Lung (tissue), 17 donors: ENCODE measurements at places on chromosomes 6 and 20.

DNA sequence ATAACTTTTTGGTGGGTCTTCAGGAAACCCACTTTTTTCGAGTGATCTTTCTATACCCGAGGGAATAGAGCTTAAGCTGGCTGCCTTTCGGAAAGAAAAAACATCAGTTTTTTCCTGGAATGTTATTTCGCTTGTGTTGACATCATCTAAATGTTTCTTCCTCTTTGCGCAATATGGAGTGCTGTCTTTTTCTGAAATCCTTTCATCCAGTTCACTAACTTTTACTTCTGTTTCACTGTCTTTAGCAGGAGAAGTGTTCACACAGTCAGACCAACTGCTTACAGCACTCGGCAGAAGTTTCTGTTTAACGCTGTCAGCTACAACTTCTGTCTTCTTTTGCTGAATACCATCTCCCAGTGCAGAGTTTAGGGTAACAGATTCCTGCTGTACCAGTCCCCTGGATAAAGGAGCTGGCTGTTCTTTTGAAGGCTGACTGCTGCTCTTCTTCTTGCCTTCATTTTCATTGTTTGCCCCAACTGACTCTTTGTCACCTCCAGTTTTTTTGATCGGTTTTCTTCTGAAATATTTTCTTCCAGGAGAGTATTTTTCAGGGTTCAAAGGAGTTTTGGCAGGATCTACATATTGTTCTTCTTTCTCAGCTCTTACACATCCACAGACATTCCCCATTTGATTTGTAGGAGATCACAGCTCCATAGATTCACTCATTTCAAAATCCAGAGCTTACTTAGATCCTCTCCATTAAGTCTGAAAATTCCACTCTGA lies 50.0 kb upstream of the DST start:
- peak; percentile 91 for DNase-seq

- DNase-seq = no peak
Measured at GRCh38 chr20:25408170-25408547, 686 bp downstream of the GINS1 start.

DNA sequence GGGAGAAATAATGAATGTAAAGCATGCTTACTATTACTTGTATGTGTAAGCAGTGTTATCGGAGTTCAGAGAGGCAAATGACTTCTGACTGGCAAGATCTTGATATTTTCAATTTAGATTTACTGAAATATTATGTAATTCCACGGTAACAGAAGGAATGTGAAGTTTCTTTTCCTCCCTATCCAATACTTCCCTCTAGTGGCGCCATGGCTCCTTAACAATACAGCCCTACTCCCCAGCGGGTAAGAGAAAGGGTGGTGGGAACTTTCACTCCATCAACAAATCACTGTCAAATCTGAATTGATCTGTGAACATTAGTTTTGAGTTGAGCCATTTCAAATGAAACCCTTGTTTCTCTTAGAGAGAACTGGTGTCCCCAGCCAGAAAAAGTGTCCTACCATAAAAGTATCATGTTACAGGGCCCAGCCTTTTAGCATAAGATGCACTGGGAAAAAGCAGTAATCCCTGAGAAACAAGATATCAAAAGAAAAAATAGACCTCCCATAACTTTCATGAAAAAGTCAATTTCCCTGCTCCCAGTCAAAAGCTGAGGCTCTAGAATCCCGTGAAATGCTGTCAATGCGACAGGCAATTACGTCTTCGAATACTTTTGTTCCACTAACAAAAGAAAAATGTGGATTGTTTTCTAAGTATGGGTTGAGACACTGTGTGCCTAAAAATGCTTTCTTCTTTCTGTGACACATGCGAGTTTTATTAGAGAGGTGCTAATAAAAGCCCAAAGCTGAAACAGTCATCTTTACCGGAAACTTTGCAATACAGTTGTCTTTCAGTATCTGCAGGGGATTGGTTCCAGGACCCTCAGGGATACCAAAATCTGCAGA lies 12.9 kb downstream of the COX7A2 start:
- peak; percentile 74 for DNase-seq

GRCh38 chr6:40788661-40789655 lies 201.8 kb upstream of the LRFN2 start:
- DNase-seq = peak; percentile 89

- peak; percentile 23 for DNase-seq
Measured at GRCh38 chr20:48945840-48946514, 24.5 kb downstream of the ARFGEF2 start.

DNA sequence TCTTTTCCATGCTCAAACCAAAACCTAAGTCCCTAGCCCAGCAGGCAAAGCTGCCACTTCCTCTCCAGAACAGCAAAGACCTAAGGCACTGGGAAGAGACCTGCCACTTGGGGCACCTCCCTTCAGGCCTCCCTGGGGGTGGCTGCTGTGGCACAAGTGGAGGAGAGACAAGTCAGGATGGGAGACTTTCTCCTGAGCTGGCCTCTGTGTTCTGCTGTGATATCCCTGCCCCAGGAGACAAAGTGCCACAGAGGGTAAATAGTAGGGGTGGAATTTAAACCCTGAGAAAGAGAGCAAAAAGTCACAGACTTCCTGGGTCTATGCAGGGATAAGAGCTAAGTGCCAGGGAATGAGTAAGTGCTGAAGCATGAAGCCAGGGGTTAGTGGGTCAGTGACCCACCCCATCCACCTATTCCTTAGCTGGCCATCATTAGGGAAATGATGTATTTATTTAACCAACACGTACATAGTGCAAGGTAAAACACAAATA lies 84.2 kb downstream of the MRPL14 start:
- no peak for DNase-seq

- DNase-seq = no peak
Measured at GRCh38 chr6:113306552-113307145, 550.5 kb upstream of the MARCKS start.

GRCh38 chr6:39073471-39074355 lies 25.1 kb downstream of the GLP1R start:
- peak; percentile 34 for DNase-seq

DNA sequence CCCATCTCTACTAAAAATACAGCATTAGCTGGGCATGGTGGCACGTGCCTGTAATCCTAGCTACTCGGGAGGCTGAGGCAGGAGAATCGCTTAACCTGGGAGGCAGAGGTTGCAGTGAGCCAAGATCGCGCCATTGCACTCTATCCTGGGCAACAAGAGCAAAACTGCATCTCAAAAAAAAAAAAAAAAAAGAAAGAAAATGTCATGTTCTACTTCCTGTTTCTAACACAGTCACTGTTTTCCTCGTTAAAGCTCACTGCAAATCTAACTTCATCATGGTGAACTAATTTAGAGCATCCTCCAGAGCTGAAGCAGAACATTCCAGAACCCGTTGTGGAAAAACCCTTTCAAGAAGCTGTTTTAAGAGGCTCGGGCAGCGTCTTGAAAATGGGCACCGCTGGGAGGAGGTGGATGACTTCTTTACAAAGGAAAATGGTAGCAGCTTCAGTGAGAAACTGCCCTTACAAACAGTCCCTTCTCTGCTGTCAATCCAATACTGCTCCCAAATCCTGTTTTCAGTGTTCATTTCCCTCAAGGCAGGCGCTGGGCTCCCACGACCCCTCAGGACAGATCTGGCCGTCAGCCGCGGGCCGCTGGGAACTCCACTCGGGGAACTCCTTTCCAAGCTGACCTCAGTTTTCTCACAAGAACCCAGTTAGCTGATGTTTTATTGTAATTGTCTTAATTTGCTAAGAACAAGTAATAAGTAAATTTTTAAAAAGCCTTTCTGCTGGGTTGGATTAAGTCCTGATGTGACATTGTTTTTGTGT lies 12.5 kb downstream of the CTSZ start:
- no peak for DNase-seq

- no peak for DNase-seq
Measured at GRCh38 chr6:89475634-89476033, 42.7 kb downstream of the ANKRD6 start.

GRCh38 chr6:149064001-149064659 lies 253.4 kb upstream of the TAB2 start:
- no peak for DNase-seq

DNA sequence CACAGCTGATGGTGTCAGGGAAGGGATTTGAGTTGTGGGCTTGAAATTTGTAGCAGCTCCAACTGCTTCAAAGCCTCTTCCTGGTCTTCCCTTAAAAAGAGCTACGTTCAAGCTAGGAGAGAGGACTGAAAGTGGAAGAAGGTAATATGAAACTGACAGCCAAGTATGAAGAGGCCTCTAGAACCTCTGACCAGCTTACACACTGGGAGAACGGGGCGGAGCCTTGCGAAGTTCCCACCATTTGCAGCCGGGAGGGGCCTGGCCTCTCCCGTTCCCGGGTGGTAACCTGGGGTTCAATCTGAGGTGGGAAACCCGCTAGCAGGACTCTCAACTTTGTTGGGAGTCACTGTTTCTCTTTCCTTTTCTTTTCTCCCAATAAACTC lies 97.8 kb upstream of the PDE10A start:
- no peak for DNase-seq

DNA sequence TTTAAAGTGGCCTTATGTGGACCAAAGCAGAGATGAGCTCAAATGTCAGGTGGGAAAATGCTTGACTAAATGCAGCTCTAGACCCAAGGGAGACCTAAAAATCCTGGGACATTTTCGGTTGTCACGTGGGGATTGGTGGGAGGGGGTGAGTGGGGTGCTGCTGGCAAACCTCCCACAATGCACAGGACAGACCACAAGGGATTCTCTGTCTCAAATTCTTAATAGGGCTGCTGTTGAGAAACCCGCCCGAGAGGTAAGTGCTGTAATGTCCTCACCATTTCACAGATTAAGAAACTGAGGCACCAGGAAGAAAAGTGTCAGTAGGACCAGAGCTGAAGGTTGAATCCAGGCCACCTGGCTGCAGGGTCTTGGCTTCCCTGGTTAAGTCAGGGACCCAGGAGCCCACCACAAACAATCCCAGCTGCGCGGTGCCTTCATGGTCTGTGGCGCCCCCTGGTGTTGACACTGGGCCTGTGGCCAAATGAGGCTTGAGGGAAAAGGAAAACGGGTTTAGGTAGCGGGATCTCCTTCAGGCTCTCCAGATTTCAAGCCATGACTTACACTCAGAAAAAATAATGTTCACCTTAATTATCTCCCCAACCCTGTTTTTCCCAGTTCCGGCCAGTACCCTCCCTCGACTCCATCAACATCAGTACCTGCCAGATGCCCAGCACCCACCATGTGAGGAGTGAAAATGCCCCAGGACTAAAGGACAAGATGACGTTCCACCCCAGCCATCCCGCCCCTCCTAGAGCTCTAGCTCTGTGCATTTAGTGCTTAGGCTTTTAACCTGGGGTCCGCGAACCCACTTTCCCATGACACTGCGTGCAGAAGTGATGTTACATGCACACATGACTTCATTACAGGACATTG lies 7.2 kb downstream of the HLA-G start:
- peak; percentile 12 for DNase-seq

- DNase-seq = no peak
Measured at GRCh38 chr20:20495729-20496503, 128.0 kb downstream of the INSM1 start.
